ENCODE measurements at places on chromosomes 7 and 10.

GRCh38 chr7:41052201-41052600 lies 650.7 kb downstream of the INHBA start:
- no peak for DNase-seq

GRCh38 chr10:58467931-58468635 lies 44.6 kb upstream of the BICC1 start:
- no peak for DNase-seq

DNA sequence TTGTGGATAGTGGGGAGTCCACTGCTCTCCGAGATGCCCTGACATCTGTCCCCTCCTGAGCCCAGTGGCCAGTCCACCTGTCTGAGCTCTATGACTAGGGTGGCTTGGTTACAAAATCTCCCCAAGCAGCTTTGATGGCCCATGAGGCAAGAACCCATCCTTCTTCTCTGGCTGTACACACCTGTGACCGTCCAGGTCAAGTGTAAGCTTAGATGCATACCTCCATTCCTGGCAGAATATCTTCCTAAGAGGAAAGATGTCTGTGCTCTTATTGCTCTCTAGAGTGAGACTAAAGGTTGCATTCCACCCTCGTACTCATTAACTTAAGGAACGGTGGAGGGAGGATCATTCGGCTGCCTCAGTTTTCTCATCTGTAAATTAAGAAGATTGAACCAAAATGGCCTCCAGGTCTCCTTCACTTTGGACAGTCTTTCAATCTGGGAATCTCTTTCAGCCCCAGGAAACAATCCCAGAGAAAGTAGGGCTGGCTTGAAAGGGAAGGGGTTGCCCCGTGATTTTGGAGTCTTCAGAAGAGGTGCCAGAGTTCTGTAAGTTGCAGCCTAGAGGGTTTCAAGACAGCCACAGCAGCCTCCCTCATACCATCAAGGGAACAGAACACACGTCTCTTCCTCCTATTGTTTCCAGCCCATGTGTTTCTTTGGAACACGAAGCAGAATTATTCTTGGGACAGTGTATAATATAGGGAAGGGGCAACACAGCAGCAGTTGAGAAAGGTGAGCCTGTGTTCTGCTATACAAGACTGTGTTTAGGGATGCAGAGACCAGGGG lies 5.5 kb downstream of the HOXA4 start:
- no peak for DNase-seq

GRCh38 chr7:41093141-41093540 lies 609.7 kb downstream of the INHBA start:
- no peak for DNase-seq

GRCh38 chr10:4334015-4334414 lies 492.0 kb upstream of the AKR1E2 start:
- DNase-seq: no peak

DNA sequence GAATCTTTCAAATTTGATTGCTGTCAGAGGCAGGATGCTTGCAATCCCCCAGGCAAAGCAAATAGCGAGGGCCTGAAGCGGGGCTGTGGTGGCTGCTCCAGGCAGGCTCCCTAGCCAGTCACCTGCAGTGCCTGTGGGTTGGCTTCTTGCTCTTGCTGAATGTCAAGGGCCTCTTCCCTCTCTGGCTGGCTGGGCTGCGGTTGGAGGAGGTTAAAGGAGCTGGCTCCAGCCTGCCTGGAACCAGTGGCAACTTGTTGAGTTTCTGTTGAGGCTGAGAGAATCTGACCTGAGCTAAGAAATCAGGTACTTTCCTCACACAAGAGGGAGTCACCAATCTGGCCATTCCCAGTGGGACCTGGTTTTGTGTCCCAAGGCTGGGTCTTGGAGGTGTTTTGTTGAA lies 134.7 kb downstream of the TMEM178B start:
- DNase-seq: no peak

DNA sequence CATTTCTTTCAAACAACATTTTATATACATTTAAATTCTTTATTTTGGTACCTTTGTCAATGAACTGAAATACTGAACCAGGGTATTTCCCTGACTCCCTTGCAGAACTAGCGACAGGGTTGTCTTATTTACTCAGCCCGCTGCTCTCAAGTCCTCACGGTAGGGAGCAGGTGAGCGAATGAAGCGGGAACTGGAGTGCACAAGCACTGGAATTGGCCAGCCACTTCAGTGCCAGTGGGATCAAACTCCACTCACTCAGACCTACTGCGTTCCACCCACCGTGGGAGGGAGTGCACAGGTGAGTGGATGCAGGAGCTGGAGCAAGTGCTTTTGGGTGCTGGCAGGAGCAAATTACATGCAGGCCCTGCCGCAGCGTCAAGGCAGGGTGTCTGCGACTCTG lies 28.1 kb upstream of the NEUROD6 start:
- DNase-seq: no peak

DNA sequence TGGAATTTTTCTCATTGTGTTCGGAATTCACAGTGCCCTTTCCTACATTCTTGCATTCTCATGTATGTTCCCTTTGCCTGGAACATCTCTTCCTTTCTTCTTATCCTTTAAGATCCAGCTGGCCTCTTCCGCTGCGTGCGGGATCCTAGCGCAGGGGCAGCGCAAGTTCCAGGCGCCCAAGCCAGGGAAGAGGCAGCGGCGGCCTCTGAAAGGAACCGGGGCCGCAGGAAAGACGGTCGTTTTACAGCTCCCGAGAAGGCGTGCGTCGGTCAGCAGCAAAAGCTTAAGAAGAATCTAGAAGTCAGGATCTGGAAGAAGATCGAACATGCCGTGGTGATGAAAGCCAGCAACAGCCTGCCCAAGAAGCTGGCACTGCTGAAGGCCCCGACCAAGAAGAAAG lies 28.0 kb downstream of the ADRA2A start:
- DNase-seq: no peak

- peak; percentile 31 for DNase-seq
Measured at GRCh38 chr10:22821501-22821900, 106.4 kb upstream of the ARMC3 start.
